Stimulated activated CD4-positive, alpha-beta T cell treated with anti-CD3 and anti-CD28 coated beads, TNF-alpha, amount 100 ng/mL, for 1 hour (primary cell): ENCODE measurements at places on chromosomes 7 and 10.

DNA sequence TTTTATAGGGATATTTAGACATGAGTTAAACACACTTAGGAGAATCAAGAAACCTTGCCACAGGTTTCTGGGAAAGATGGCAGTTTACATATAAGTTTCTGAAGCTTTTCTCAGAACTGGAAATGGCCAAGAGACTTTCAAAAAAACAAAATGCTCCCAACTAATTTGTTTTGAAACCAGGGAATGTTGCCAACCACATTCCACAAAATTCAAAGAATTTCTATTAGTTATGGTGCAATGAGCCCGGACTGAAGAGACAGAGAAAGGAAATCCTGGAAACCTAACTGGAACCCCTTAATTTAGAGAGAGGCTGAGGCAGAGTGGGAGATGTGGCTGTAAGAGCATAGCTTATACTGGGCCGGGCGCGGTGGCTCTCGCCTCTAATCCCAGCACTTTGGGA, 128.5 kb downstream of the PTEN start:
- DNase-seq, result no peak

DNA sequence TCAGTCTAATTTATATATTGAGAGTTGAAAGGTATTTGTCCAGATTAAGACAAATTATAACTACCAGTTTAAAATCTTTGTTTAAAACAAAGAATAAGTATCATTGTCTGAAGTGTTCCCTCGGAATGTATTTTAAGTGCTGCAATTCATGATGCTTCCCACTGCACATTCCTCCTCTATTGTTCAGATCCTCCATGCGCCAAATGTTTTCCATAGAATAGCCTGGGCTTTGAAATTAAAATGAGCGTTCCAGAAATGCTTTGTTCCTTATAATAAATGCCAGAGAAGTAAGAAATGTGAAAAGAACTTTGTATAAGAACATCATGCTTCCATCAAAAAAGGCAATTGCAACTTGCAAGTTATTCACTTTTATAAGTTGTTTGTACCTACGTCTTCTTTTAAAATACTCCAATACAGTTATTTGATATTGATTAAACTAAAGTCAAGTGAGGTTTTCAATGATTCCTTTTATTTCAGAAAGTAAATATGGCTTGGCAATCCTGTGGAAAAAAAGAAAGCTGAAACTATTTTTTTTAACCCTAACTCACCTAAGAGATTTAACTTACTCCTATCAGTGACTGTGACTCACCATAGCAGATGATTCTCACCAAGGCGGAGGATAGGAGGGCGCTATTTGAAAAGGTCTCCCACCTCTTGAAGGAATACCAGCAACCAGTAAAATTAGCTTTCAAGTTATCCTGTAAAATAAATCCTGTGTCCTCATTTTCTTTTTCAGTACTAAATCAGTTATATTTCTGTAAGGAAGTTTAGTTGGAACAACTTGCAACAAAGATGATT, 85.8 kb downstream of the CTNNA3 start:
- DNase-seq, result no peak

- no peak for DNase-seq
Measured at GRCh38 chr10:58531084-58531695, 18.5 kb downstream of the BICC1 start.

DNA sequence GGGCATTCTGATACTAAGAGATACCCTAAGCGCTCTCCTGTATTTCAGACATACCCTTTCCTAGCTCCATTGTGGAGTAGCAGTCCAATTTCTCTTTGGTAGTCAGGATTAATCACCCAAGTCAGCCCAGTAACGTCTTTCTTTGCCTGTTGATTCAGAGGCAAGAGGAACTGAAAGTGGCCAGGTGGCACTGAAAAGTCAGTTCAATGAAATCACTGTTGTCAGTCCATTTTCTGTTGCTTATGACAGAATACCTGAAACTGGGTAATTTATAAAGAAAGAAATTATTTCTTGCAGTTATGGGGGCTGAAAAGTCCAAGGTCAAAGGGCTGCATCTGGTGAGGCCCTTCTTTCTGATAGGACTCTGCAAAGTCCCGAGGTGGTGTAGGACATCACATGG, 40.2 kb downstream of the ANKRD61 start:
- no peak for DNase-seq

GRCh38 chr10:112988839-112989406, 38.9 kb downstream of the TCF7L2 start:
- DNase-seq, result no peak

DNA sequence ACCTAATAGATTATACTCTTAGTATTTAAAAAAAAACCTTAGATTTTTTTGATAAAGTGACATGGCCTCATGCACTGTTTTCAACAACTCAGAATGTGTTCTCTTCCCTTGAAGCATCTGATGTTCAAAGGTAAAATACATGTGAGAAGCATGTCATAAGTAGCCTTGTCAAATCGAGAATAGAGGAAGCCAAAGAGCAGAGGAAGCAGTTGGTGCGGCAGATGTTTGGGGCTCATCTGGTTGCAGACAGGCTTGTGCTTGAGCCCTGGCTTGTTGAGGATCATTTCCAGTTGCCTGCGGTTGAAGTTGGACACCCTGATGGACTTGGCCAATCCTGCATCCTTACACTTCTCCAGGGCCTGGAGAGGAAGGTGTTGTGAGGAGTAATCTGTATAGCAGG, 59.2 kb downstream of the AKR1E2 start:
- no peak for DNase-seq

DNA sequence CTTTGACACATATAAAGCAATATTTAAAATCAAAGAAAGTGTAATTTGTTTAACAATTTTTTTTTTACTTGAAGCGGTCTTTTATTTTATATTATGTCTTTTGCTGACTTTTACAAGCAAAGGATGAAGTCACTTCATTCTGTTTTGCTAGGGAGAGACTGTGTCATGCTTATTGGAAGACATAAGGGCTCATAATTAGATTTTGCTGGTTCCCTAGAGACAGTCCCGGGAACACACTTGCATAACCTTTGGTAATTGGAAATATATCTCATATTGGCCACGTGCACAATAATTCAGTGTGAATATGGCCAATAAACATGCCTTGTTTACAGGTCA, 448 bp upstream of the NET1 start:
- DNase-seq, result no peak

GRCh38 chr10:74179111-74179710, 28.2 kb downstream of the ADK start:
- DNase-seq, result no peak

DNA sequence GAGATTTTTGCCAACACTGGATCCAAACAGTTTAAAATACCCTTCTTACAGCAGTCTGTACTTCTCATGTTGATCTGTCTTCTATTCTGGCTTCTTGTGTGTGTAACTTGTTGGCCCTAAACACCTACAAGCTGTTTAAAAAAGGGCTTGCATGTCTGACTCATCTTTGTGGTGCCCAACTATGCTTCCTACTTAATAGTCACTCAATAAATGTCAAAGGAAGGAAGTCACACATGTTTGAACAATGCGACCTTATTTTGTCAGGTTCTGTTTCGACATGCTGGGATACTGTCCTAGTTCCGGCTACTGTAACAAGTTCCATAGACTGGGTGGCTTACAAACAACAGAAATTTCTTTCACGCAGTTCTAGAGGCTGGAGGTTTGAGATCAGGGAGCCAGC, 9.4 kb upstream of the GRK5 start:
- DNase-seq, result no peak
